ENCODE measurements at places on chromosomes 3 and 15. TPM values are rescaled to one million over a fixed set of nuclear protein-coding genes. Genes with fewer than 3 reads are reported as not detected.

GRCh38 chr3:13235079-13235478 is 161.8 kb upstream of the IQSEC1 start:
- no peak for DNase-seq

DNA sequence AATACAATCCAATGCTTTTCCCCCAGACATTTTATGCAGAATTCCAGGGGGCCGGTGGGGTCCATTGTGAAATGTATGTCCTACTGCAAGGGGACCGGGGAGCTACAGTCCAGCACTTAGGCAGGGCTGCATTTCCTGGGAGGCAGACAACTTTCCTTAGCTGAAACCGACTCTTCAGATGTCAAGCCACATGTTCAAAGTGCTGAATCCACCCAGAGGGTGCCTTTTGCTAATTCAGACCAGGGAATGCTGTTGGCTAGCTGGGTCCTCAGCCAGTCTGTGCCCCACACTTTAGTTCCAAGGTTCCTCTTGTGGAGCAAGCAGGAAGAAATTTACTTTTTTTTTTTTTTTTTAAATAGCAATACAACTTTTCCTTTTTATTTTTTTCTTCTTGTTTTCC is 219.5 kb upstream of the LRTM1 start:
- DNase-seq = no peak

GRCh38 chr3:177610686-177611633 is 413.7 kb upstream of the TBL1XR1 start:
- DNase-seq = no peak

GRCh38 chr15:37061996-37062395 is 38.4 kb downstream of the MEIS2 start:
- DNase-seq = no peak

- peak; percentile 72 for DNase-seq
Observed at GRCh38 chr3:14921034-14921616, 26.3 kb upstream of the NR2C2 start.

DNA sequence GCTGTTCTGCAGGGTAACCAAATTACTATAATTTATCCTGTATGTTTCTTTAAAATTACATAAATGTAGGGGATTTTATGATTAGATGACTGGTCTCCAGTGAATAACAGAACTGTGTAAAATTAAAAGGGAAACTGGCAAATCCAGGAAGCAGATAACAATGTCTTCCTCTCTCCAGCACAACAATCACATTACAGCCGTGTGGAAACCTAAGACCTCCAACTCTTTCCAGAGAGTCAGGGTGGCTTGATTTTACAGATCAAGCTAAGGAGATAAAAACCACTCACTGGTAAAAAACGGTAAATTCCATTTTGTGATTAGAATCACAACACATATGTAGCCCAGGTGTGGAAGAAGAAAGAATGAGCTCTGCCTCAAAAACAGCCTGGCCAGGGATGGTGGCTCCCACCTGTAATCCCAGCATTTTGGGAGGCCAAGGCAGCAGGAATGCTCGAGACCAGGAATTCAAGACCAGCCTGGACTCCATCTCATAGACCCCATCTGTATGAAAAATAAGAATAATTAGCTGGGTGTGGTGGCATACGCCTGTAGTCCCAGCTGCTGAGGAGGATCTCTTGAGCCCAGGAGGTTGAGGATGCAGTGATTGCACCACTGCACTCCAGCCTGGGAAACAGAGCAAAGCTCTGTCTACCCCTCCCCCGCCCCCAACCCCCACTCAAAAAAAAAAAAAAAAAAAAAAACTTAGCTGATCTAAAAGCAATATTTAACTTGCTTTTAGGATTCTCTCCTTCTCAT is 29.0 kb downstream of the IL17RD start:
- no peak for DNase-seq

DNA sequence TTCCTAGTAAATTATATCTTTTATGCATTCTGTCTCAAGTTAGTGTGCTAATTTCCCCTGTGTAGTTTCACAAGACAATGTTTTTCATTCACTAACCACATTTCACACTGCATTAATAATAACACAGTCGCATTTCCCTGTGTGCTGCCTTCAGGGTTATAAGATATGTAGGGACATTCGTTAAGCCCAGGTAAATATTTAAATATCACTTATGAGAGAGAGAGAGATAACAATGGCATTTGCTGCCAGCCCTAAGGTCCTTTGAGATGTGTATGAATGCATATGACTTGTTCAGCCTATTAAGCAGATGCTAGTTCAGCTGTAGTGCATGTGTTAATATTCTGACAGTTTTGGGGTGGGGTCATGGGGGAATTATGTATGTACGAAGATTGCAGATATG is 876.7 kb downstream of the NAALADL2 start:
- no peak for DNase-seq

- no peak for DNase-seq
Observed at GRCh38 chr3:98528474-98529346, 3.1 kb upstream of the GPR15 start.

DNA sequence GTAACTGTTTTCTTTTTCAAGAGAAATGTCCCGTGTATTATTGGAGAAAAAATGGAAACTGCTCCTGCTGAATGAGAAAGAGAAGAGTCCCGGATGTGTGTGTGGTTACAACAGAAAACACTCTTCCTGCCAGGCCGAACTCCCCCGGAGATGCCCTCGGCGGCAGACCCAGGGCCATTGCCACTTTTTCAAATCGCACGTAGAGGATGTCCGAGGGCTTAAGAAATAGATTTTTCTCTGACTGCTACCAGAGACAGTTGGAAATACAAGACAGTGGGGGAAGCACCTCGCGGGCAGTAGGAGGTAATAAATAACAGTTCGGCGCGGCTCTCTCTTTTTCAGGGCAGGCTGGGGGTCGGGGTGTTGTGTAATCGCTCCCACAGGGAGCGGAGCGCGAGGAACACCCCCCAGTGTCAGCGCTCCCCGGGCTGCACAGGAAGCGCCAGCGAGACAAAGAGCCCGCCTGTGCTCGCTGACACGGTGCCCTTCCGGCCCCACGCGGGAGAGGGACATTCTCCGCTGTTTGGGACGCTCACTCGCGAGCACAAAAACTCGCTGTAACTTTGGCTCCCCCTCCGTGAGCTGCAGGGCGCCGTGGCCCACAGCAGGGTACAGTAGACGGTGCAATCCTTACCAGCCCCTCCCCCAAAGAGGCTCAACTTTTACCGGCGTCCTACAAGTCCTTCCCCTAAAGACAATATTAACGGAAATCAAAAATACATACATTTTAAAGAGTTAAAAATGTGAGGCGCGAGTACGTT is 1.1 kb downstream of the VGLL4 start:
- DNase-seq = no peak

- no peak for DNase-seq
Observed at GRCh38 chr3:15654891-15655290, 53.3 kb downstream of the BTD start.

DNA sequence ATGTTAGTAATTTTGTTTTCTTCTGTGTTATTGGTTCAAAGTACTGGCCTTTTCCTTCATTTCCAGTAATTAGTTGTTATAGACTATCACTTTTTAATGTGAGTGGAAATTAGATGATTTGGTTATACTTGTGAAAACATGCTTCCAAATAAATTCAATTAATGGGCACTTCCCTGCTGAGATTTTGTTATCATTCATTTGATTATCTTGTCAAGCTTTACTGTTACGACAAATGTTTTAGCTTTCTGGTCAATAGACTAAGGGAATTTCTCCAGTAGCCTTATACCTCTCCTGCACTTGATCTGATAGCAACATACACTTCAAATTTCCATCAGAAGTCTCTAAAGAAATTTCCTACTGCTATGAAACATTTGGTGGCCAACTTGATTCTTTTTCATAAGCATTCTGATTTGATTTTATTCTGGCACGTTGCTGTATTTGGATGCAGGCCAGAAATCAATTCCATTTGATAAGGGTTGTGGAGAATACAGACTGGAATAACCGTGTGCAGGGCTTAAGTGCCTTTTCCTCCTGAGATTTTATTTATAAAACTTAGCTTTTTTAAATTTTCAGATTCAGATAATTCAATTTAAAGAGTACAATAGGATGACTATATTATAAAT is 573.8 kb upstream of the NAALADL2 start:
- no peak for DNase-seq

GRCh38 chr15:75356006-75356405 is 9.2 kb downstream of the NEIL1 start:
- no peak for DNase-seq

DNA sequence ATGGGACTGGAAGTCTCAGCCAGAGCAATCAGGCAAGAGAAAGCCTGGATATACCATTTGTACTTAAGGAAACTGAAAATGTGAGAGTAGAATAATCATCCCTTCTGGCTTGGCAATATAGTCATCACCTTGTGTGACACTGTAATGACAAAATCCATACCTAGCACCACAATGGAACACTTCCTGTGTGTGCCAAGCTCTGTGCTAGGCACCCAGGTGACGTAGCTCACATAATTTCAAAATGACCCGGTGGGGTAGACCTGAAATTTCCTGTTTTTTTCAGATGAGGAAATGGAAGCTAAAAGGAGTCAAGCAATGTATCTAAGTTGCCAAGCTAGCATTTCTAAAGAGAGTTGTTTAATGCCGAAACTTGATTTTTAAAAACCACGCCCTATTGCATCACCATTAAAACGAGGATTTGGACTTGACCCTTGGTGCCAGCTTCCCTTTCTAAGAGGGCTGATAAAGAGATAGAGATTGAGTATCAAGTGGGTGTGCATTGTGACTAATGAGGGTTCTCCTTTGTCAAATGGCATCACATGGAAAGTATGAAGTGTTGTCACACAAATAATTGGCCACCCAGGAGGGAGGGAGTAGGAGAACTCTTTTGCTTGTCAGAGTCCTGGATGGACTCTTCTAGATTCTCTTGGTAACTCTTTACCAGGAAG is 141.3 kb upstream of the PDZRN3 start:
- DNase-seq = no peak

DNA sequence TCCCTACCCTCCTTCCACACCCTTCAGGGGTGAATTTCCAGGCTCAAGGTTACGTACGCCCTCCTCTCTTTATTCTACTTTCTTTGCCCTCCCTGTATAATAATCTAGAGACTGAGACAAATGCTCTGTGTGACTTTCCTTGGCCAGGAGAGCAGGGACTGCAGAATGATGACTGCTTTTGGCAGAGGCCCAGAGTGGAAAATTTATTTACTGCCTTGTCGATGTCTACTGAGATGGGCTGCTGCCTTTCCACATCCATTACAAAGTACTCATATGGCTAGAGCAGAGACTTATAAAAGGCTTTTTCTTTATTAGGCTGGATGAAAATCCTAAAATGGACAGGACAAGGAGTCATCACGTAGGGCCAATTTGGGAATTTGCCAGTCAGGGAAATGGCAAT is 576.2 kb downstream of the TUSC7 start:
- DNase-seq = no peak

GRCh38 chr15:84772467-84772866 is 24.1 kb downstream of the ZNF592 start:
- no peak for DNase-seq

- no peak for DNase-seq
Observed at GRCh38 chr3:12831301-12831866, 10.0 kb downstream of the RPL32 start.

DNA sequence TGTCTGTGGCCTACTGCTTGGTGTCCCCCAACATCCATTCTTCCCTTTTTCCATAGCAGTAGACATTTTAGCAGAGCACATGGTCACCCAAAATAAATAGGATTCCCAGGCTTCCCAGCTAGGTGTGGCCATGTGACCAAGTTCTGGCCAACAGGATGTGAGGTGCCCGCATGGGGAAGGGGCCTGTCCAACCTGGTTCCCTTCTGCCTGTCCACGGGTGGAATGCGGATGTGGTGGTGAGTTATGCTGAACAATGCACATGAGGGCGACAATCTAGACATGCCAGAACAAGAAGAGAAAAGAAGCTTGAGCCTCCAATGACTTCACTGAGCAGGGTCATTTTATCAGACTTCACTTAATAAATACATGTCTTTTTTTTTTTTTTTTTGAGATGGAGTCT is 77.6 kb upstream of the DLG1 start:
- no peak for DNase-seq

- DNase-seq = no peak
Observed at GRCh38 chr15:58357529-58358476, 74.0 kb upstream of the LIPC start.

DNA sequence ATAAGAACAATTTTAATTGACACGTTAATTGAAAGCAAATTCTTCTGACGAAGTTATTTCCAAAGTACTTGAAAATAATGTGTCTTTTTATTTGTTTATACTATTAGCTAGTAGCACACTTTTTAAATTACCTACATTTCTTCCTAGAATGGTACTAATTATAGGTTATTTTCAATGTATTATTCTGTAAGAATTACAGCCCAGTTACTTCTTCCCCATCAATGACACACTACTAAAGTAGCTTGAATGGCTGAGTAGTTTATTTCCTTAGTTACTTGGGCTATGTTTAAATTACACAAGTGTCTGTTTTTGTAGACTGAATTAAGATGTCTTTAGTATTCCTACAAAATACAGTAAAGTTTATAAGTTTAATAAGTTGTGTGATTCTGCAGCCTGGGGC is 217.6 kb upstream of the IL12A start:
- no peak for DNase-seq

- no peak for DNase-seq
Observed at GRCh38 chr15:78822514-78822913, 11.2 kb upstream of the ADAMTS7 start.

DNA sequence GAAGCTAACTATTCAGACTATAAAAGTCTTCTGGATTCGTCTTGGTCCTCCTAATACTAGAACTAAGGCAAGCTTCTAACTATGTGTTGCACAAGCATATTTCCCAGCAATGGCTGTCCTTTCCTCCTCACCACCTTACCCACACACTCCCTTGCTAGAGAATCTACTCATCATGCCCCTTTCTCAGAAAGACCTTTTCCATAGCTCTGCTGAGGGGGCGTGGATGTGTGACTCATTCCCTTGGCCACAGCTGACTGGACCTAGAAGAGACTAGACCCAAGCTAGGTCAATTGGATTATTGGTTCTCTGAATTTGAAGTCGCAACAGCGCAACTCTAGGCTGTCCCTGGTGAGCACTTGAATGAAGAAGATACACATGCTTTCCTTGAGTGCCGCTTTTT is 47.1 kb downstream of the ERC2 start:
- DNase-seq = no peak

DNA sequence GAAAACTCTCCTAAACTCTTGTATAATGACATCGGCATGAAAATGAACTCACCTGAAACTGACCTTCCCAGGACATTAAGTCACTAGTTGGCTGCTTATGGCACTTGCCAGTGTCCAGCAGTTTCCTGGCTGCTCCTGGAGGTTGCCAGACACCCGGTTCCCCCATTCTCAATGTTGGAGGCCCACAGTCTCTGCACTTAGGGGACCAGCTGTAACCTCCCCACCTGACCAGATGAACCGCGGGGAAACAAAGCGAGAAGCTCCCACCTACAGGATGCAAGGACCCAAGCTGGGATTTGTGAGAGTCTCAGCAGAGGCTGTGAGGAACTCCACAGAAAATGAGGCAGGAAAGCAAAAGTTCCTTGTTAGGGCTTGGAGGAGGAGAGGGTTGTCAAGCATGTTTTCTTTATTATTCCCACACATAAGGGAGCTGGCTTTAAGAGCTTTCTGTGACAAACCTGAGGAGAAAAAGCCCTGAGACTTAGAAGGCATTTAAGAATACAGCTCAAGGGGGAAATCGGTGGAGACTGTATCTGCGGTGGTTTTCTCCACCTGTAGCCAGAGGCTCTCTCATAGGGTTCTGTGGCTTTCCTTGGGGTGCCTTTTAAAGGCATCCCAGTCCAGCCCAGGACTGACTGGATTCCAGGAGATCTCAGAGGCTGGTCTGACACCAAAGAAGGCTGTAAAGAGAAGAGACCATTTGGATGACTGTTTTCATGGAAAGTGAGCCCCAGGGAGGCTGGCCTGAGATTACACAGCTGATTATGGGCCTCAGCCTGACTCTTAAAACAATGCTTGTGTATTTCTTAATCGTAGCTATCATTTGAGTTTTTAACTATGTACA is 4.6 kb downstream of the TPM1 start:
- DNase-seq = no peak

The IL17RE gene
- polyA plus RNA-seq = 11.5 TPM

The CD96 gene
- 1.4 TPM for polyA plus RNA-seq

The CADPS gene
- 1.2 TPM for polyA plus RNA-seq

The SERPINI2 gene
- 1.1 TPM for polyA plus RNA-seq
